Inflammatory macrophage treated with lipopolysaccharide for 4 hours (primary cell): ENCODE measurements at places on chromosomes 7 and 10.

GRCh38 chr10:112369495-112370423 lies 4.2 kb upstream of the ACSL5 start:
- DNase-seq, result no peak

- no peak for DNase-seq
These were observed 24.6 kb upstream of the MKLN1 start for GRCh38 chr7:131302876-131303707.

GRCh38 chr10:28975891-28976531 lies 298.7 kb downstream of the BAMBI start:
- no peak for DNase-seq

- peak; percentile 57 for DNase-seq
These were observed 28.2 kb downstream of the TAS2R41 start for GRCh38 chr7:143505838-143506237.

GRCh38 chr7:31362401-31362800 lies 21.9 kb upstream of the NEUROD6 start:
- no peak for DNase-seq

DNA sequence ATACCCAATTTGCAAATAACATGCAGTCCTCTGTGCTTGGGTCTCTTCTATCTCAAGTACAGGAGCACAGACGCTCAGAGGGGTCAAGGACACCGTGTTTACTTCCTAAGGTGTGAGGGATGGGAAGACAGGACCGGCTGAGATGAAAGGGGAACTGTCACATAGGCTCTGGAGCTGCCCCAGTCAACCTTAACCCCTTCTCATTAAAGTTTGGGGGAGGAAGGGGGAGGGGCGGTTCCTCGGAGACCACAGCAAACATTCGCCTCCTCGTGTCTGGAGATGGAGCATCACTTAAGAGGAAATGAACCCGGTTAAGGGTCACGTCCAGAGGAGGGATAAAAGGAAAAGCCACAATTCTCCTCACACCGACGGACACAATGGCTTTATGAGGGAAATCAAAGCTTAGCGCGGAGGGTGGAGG lies 1.1 kb downstream of the SH3PXD2A start:
- DNase-seq, result no peak

- DNase-seq, result no peak
These were observed 1.8 kb downstream of the SH2D4B start for GRCh38 chr10:80539421-80540031.

DNA sequence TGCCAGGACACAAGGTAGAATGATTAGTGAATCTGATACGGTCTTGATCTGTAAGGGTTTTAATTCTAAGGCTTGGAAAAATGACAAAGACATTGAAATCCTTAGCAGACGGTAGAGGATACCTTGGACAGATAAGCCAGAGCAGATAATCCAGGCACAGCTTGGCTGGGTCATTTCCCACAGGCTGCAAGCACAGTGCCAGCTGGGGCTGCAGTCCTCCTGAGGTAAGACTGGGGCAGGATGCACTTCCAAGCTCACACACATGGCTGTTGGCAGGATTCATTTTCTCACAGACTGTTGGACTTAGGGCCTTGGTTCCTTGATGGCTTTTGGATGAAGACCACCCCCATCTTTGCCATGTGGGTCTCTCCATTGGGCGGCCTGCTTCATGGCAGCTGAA lies 63.2 kb upstream of the BMPER start:
- DNase-seq, result no peak

DNA sequence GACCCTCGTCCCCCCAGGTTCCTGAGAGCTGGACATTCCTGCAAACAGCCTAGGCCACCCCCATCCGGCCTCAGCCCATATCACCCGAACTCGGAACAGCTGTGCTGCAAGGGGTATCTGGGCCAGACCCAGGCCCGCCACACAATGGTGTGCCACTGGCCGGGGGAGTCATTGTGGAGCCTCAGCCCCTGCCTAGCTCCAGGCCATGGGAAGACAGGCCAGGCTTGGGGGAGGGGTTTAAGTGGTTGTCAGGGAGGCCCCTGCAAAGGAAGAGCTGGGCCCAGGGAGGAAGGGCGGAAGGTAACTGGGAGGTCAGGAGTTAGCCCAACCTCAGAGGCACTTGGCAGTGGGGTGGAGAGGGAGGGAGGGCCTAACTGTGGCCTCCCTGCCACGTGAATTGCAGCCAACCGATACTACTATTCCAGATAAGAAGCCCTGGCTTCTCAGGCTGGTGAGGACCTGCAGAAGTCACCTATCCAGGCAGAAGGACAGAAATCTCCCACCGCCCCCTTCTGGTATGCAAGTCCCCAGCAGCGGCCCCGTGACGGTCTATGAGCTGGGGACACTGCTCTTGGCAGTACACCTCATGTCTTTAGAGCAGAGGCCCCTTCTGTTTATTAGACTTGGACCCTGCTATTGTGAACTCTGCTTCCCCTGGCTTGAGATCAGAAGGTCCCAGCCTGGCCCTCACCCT lies 26.8 kb downstream of the VSIR start:
- DNase-seq, result no peak

GRCh38 chr7:84704380-84704779 lies 482.5 kb downstream of the SEMA3D start:
- no peak for DNase-seq

GRCh38 chr7:135499818-135500217 lies 10.1 kb downstream of the CNOT4 start:
- DNase-seq, result peak; percentile 78

DNA sequence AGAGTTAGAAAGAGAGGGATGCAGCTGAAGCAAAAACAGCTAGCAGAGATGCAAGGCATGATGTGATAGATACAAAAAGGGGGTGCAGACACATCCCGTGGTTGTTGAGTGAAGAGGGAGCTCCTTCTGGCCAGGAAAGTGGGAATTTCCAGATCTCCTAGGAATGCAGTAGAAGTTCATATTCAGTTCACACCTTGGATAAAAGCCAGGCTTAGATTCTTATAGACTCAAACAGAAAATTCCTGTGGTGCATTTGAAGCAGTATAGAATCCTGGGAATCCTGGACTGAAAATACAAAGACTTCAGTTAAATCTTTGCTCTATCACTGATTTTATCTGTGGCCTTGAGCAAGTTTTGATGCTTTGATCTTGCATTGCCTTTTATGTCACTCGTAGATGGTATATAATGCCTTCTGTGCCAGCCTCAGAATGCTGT lies 33.9 kb downstream of the SGPL1 start:
- DNase-seq, result no peak

GRCh38 chr7:101223528-101223927 lies 5.6 kb downstream of the ZNHIT1 start:
- no peak for DNase-seq

DNA sequence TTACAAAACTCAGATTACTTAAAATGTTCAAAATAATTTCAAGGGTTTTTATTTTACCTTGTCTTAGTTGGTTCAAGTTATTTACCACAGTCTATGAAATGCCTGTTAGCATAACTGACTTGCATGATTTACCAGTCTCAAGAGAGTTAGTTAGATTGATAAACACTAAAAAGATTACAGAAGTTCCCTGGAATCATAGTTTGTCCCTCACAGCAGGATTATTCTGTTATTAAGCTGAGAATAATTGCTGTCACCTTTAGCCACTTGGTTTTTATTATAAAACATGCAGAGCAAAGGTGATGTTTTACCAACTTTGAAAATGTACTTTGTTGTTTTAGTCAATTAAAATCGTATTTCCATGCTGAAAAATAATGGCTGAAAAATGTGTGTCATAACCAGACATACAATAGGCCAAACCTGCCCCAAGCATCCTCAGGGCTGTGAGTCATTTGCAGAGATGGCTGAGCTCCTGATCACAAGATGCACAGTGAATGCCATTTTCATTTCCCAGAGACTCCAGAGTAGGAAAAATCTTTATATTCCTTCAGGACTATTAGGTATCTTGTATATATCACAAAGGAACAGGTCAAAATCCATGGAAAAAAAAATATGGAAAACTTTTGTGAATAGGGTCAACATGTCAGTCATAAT lies 87.8 kb upstream of the DKK1 start:
- no peak for DNase-seq

- no peak for DNase-seq
These were observed 55.8 kb upstream of the KIF5B start for GRCh38 chr10:32112055-32112454.

DNA sequence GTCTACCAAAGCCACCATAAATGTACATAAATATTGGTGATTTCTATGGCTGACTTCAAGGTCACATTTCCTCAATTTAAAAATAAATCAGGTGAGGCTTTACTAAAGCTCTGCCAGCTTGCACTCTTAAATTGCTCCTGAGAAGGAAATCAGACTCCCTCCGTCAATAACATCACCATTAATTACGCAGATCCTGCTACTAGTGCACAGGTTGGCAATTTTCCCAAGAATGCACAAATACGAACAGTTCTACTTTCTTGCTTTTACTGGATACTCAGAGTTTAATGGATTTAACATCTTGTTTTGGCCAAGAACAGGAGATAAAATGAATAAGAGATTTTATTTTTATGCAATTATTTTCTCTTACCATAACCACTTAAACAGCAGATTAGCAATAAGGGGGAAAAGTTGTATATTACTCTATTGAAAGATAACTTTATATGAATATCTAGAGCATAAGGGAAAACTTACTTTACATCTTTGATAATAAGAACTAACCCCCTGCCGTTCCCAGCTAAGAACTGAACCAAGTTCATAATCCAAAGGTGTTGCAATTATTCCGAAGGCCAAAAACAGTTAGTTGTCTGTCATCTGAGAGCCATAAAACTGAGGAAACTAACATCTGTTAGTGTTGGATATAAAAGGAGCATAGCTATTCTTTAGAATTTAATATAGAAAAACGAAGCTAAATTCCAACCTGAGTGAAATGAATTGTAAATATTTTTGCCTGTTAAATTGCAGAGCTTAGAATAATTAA lies 140.5 kb downstream of the TWIST1 start:
- no peak for DNase-seq

- no peak for DNase-seq
These were observed 94.0 kb downstream of the SORBS1 start for GRCh38 chr10:95467162-95467599.

GRCh38 chr10:88991899-88992320 lies 1.3 kb downstream of the FAS start:
- peak; percentile 77 for DNase-seq

- no peak for DNase-seq
These were observed 12.8 kb upstream of the WIPF3 start for GRCh38 chr7:29793507-29793906.

GRCh38 chr10:17787087-17787961 lies 21.8 kb upstream of the MRC1 start:
- DNase-seq, result no peak

GRCh38 chr7:1446620-1447032 lies 12.6 kb downstream of the MICALL2 start:
- no peak for DNase-seq

GRCh38 chr7:32947420-32947983 lies 9.7 kb upstream of the FKBP9 start:
- no peak for DNase-seq

GRCh38 chr10:11931038-11931437 lies 107.9 kb downstream of the PROSER2 start:
- no peak for DNase-seq
